ENCODE measurements at places on chromosomes 4 and X. TPM values are rescaled to one million over a fixed set of nuclear protein-coding genes. Genes with fewer than 3 reads are reported as not detected.

CSAG3 gene
- not detected for total RNA-seq

CEP135 gene
- total RNA-seq = 5.9 TPM

NLRP2B gene
- under 0.01 TPM for total RNA-seq

REST gene
- total RNA-seq = 33.0 TPM

PRIMPOL gene
- 22.3 TPM for total RNA-seq

ZMAT1 gene
- total RNA-seq = 0.51 TPM

CNGA1 gene
- not detected for total RNA-seq

SOWAHD gene
- total RNA-seq = 0.26 TPM

PGRMC1 gene
- 201 TPM for total RNA-seq

TCEAL5 gene
- not detected for total RNA-seq

HSFX2 gene
- total RNA-seq = 0.26 TPM

SHROOM3 gene
- total RNA-seq = 23.9 TPM

MMRN1 gene
- total RNA-seq = under 0.01 TPM

TRAPPC11 gene
- total RNA-seq = 46.6 TPM
